ENCODE measurements at places on chromosomes 7 and 10. TPM values are rescaled to one million over a fixed set of nuclear protein-coding genes. Genes with fewer than 3 reads are reported as not detected.

The TOMM7 gene
- total RNA-seq: 306 TPM

DNA sequence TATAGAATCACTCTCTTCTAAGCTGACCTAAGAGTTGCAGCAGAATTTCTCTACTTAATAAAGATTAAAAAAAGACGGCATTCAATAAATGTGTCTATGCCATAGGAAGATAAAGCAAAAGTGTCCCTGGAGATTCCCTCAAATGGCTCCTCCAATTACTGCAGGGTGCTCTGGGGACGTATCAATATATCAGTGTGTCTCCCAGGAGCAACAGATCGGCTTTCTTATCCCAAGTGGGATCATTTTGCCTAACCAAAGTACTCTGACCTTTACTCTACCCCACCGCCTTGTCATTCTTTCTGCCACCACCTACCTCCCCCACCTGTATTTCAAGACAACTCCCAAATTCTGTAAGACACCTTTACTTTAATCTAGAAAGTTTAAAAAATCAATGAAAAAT is 202.0 kb upstream of the SEMA3C start:
- H3K27ac ChIP-seq: no peak overlapping the region
- H3K4me1 ChIP-seq: no peaks in the 10 kb centered on the region
- DNase-seq: no peak
- no peaks in the 10 kb centered on the region for H3K36me3 ChIP-seq

- H3K27ac ChIP-seq: no peak overlapping the region
- no peaks in the 10 kb centered on the region for H3K27me3 ChIP-seq
- no peaks in the 10 kb centered on the region for H3K36me3 ChIP-seq
Measured at GRCh38 chr7:110522761-110523200, 568.1 kb upstream of the LRRN3 start.

The NFE2L3 gene
- total RNA-seq: not detected

The PPP1R17 gene
- total RNA-seq: not detected

The PRLHR gene
- 2.4 TPM for total RNA-seq

The HABP2 gene
- total RNA-seq: 0.15 TPM

GRCh38 chr10:34716234-34716633 is 98.9 kb downstream of the PARD3 start:
- H3K27me3 ChIP-seq: no peaks in the 10 kb centered on the region
- no peaks in the 10 kb centered on the region for H3K36me3 ChIP-seq
- no peaks in the 10 kb centered on the region for H3K4me1 ChIP-seq
- DNase-seq: no peak

Data from uterus (tissue), 4 donors.